Ammon's horn (tissue), 1 donor: ENCODE measurements at places on chromosomes 16 and 17.

- DNase-seq: no peak
Measured at GRCh38 chr17:83054518-83055125, 24.8 kb upstream of the METRNL start.

DNA sequence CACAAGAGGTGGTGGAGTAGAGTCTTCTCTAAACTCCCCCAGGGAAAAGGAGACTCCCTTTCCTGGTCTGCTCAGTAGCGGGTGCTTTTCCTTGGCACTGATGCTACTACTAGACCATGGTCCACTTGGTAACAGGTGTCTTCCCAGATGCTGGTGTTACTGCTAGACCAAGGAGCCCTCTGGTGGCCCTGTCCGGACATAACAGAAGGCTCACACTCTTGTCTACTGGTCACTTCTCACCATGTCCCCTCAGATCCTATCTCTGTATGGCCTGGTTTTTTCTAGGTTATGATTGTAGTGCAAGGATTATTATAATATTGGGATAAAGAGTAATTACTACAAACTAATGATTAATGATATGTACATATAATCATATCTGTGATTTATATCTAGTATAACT is 49.7 kb upstream of the ARL4D start:
- DNase-seq: no peak

DNA sequence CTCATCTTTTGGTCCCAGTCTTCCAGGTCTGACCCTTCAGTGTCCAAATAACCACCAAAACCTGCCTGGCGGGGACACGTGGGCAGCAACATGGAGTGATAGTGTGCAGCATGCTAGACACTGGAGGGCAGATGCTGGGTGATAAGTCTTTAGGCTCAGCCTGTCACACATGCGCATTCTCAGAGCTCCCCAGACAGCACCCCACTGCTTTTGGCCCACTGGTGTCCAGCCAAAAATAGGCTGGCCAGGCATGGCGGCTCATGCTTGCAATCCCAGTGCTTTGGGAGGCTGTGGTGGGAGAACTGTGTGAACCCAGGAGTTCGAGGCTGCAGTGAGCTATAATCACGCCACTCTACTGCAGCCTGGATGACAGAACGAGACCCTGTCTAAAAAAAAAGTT is 12.3 kb downstream of the GINS2 start:
- DNase-seq: no peak

DNA sequence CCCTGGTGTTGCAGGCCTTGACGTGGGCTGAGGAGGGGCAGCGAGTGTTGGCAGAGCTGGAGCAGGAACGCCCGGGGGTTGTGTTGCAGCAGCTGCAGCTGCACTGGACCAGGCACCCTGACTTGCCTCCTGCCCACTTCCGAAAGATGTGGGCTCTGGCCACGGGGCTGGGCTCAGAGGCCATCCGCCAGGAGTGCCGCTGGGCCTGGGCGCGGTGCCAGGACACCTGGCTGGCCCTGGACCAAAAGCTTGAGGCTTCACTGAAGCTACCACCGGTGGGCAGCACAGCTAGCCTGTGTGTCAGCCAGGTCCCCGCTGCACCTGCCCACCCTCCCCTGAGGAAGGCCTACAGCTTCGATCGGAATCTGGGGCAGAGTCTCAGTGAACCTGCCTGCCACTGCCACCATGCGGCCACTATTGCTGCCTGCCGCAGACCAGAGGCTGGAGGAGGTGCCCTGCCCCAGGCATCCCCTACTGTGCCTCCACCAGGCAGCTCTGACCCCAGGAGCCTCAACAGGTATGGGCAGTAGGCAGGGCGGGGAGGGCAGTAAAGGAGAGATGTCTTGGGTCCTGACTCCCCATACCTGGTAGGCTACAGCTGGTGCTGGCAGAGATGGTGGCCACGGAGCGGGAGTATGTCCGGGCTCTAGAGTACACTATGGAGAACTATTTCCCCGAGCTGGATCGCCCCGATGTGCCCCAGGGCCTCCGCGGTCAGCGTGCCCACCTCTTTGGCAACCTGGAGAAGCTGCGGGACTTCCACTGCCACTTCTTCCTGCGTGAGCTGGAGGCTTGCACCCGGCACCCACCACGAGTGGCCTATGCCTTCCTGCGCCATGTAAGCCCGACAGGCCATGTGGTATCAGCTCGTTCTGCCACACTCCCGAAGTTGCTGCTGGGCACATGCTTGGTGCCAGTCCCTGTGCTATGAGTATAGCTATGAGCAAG is 5.6 kb downstream of the PLEKHG4 start:
- peak; percentile 52 for DNase-seq

DNA sequence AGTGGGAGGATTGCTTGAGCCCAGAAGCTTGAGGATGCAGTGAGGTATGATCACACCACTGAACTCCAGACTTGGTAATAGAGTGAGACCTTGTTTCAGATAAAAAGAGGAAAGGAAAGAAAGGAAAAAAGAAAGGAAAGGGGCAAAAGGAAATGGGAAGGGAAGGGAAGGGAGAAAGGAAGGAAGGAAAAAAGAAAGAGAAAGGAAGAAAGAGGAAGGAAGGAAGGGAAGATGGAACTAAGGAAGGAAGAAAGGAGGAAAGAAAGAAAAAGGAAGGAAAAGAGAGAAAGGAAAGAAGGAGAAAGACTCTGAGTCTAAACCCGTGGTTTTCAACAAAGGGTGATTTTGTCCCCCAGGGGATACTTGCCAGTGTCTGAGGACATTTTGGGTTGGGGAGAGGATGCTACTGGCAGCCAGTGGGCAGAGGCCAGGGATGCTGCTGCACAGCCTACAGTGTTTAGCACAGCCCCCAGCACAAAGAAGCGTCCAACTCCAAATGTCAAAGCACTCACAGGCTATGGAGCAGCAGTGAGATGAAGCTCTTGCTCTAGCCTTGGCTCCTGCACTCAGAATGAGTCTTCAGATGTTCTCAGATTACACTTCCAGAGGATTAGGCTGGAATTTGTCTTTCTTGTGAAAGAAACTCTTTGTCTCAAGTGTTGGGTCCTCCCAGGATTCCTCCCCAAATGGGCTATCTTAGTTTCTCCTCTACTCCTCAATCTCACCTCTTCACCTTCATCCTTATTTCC is 64.2 kb downstream of the BMERB1 start:
- no peak for DNase-seq

DNA sequence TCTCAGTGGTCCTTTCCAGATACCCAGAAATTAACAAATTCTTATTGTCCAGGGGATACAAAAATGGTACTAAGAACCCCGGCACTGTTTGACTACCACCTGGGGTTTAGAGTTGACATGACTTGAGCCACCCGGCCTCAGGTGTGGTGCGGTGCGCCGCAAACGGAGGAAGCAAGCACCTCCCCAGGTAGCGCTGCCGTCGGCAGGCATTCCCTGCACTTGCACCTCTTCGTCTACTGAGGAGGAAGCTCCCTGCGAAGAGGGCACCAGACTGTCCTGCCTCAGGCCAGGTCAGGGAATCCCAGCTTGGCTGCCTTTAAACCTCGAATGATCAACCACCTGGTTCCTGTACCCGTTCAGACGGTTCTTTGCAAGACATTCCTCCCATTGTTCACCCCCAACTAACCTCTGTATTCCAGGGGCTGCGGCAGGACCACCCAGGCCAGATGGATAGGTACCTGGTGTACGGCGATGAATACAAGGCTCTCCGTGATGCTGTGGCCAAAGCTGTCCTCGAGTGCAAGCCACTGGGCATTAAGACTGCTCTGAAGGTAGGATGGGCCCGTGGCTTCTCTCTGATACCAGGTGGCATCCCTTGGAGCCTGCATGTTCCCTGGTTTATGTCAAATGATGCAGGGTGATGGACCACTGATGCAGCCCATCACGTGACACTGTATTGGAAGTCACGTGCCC is 40.8 kb upstream of the ENDOV start:
- DNase-seq: no peak

DNA sequence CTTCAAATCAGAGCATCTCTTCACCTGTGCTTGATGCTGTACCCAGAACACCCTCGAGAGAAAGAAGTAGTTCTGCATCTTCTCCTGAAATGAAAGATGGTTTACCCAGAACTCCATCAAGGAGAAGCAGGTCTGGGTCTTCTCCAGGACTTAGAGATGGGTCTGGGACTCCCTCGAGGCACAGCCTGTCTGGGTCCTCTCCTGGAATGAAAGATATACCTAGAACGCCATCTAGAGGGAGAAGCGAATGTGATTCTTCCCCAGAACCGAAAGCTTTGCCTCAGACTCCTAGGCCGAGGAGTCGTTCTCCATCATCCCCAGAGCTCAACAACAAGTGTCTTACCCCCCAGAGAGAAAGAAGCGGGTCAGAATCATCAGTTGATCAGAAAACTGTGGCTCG is 12.3 kb downstream of the SRRM2 start:
- no peak for DNase-seq

- DNase-seq: no peak
Measured at GRCh38 chr16:53984936-53985335, 281.0 kb downstream of the FTO start.

- DNase-seq: peak; percentile 65
Measured at GRCh38 chr17:51435641-51436091, 175.3 kb downstream of the UTP18 start.

DNA sequence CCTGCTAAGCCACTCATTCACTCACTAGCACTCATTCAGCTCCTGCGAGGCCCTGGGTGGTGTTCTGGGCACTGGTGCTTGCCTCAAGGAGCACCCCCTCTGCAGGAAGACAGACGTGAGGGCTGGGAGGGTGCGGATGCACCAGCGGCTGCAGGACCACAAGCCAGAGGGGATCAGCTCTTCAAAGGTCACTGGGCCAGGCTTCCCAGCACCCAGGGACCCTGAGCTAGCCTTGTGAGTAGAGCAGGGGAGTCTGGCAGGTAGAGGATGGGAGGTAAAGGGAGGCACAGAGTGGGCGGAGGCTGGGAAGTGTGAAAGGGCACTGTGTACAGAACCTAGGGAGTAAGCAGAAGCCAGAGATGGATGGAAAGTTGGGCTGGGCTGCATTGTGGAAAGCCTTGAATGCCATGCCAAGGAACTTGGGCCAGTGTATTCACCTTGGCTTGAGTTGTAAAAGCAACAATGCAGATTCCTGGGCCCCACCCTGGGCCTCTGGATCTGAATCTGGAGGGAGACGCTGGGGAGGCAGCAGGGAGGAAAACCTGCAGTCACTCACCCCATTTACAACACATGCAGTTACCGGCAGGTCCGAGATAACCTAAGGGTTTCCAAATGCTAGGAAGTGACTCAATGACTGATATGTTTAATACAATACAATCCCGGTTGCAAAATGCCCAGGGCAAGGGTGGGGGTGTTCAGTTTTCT is 1.7 kb downstream of the IL4R start:
- no peak for DNase-seq

DNA sequence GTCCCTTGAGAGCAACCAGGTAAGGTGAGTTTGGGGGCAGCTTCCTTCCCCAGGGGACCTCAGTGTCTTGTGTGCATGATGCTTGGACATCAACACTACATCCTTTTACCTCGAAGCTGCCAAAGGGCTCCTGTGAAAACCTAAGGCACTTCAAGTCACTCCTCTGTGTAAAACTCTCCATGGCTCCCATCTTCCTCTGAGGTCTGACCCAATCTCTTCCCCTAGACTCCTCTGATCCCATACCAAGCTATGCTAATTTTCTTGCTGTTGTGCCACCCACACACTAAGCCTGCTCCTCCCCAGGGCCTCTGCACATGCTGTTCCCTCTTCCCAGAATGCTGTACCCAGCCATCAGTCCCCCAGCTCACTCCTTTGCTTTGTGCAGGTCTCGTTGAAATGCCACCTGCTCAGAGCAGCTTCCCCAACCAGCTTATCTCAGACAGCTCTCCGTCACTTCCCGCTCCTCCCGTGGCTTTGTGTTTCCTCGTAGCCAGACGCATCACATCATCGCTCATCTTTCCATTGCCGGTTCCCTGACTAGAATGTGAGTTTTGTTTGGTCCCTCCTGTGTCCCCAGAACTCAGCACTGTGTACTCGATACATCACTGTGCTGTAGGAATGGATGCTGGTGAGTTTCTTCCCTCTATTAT is 78.4 kb downstream of the CNGB1 start:
- DNase-seq: peak; percentile 32

GRCh38 chr16:58768145-58768544 is 34.0 kb upstream of the GOT2 start:
- no peak for DNase-seq

GRCh38 chr17:32461853-32462617 is 17.7 kb downstream of the PSMD11 start:
- DNase-seq: peak; percentile 49

- DNase-seq: peak; percentile 69
Measured at GRCh38 chr17:65231662-65232335, 94.6 kb downstream of the RGS9 start.

GRCh38 chr17:42116705-42117396 is 4.3 kb downstream of the KAT2A start:
- DNase-seq: peak; percentile 89

DNA sequence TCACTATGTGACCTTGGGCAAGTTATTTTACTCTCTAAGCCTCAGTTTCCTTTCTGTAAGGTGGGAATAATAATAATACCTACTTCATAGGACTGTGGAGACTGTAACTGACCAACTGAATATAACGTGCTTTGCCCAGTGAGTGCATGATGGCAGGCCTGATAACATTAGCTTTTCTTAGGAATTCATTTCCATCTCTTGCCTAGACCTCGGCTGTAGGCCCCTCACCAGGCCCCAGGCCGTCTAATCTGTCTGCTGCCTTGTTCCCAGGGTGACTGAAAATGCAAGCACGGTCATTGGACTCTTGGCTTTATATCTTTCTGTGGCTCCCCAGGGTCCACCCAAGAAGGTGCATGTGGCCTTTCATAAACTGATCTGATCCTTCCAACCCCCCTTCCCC is 6.7 kb upstream of the UBE2O start:
- no peak for DNase-seq

- DNase-seq: no peak
Measured at GRCh38 chr17:81409190-81409935, 14.1 kb downstream of the BAHCC1 start.
